ENCODE measurements at places on chromosomes 2 and 18. TPM values are rescaled to one million over a fixed set of nuclear protein-coding genes. Genes with fewer than 3 reads are reported as not detected.

DNA sequence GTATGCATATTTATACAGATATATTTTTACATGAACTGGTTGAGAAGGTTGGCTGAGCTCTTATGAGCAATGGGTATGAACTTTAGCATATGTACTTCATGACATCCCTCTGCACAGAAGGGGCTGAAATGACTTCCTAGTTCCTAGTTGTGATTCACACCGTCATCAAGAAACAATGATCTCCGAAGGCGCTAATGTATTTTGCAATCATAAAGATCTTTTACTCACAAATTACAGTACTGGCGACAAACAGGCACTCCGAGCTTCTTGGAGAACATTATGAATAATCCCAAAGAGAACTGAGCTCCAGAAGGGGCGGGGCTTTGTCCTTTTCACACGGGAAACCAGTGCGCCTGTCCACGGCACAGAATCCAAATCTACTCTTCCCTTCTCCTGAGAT, 18.1 kb downstream of the BCL2 start:
- no peak for DNase-seq

DNA sequence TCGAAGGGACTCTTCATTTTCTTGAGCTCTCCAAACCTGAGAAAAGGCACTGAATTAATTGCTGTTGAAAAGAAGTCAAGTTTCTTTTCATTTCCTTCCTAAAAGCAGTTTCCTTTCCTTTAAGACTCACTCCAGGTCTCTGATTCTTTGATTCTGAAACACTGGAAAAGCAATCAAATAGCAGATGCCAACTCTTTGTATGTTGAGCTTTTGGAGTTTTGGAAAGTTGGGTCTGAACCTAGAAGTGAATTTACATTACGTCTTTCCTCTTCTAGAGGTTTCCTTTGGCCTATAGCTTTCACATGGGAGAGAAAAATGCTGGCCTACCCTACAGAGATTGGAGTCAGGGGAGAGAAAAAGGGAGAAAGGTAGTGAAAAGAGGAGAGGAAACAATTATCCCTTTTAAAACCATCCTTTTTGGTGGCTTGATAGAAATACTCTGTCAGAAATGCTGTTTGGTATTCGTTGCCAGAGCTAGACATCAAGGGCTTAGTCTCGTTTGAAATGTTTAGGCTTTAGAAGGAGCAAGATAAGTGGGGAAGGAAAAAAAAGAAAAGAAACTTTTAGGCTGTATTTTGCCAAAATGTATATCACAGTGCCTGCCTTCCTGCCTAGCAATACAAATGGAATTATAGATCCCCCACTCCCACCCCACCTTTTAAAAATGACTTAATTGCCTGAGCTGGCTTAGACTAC, 187.7 kb downstream of the PRPF40A start:
- no peak for DNase-seq

DNA sequence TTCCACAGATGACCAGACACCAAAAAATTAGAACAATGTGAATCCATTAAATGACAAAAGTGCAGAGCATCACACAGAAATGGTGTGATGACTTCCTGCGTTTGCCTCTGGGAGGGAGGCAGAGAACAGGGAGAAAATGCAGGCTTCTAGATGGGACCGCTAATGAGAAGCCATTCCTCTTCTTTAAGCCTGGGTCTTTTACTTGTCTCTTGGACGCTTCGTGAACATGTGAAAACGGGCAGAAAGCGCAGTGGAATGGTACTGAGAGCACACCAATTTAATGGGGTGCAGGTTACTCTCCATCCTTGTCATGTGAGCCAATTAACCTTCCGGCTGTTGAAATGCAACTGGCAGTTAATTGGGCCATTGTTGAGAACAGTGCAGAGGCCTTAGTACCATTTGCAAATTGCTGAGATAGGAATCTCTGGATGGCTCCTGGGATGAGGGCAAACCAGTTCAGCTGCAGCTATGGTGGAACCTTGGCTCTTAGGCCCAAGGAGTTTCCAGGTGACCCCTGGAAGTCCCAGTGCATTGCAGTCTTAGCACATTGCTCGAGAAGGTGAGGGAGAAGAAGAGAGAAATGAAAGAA, 210.4 kb upstream of the CXCR4 start:
- DNase-seq, result no peak

- no peak for DNase-seq
Observed at GRCh38 chr2:96262306-96262705, 3.5 kb downstream of the TMEM127 start.

GRCh38 chr2:74778381-74779264, 55.3 kb upstream of the HK2 start:
- no peak for DNase-seq

Gene HOXD10
- not detected for total RNA-seq

Gene KCNJ13
- total RNA-seq, result not detected

Gene CHRNG
- not detected for total RNA-seq

DNA sequence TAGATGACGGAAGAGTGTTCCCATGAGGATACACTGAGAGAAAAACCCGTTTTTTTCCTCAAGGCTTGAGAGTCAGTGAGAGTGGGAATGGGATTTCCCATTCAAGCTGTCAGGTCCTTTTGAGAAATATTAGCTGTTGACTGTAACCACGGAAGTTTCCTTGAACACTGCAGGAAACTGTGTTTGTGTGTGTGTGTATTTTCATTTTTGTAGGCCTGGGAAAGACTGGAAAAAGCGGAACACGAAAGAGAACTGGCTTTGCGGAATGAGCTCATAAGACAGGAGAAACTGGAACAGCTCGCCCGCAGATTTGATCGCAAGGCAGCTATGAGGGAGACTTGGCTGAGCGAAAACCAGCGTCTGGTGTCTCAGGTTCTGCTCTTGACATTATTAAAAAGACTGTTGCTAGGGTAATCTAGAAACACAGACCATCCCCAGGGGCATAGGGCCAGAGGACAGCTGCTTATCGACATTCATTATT, 98.8 kb upstream of the EML6 start:
- DNase-seq, result no peak

Measured in lower lobe of right lung (tissue), 2 donors.